ENCODE measurements at places on chromosomes 12 and 14.
A peak's percentile ranks its signal among the peaks of the same experiment; 100 is the strongest.

DNA sequence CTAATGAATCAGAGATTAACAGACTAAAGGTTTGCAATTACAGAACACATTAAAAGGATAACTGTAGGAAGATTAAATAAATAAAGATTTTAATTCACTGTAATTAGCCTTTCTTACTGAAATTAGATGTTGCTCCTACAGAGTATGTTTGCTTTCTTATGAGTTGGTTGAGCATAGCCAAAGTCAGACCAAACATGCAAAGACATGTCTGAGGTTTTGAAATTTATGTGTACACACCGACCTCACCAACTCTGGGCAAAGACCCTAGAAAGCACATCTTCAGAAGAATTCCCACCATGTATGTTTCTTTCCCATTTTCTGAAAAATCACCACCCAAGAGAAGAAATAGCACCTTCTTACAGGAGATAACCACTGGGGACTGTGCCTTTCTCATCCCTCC is 159.2 kb downstream of the PAX9 start:
- no peak for DNase-seq

DNA sequence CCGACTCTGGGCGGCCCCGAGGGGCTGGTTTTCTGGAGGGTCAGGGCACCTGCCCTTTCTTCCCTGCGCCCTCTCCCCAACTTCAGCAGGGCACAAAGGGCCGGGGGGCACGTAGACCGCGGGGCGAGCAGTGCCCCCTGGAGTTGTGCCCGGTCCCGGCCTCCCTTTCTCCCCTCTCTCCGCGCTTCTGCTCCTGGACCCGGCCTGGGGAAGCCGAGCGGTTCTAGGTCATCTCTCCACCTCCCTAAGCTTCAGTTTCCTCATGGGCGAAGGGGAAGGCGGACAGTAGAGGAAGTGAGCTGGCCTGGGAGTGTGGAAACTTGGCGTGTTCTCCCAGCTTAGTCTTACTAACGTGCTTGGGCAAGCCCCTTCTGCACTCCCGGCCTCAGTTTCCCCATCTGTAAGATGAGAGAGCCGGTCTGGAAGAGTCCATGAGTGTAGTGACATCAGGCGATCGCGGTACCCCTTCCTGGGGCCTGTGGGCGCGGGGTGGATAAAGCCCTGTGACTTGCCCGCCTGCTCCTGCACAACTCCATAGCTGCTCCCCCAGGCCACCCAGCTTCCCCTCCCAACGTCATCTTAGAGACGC is 158.6 kb upstream of the PARP11 start:
- DNase-seq, result no peak

DNA sequence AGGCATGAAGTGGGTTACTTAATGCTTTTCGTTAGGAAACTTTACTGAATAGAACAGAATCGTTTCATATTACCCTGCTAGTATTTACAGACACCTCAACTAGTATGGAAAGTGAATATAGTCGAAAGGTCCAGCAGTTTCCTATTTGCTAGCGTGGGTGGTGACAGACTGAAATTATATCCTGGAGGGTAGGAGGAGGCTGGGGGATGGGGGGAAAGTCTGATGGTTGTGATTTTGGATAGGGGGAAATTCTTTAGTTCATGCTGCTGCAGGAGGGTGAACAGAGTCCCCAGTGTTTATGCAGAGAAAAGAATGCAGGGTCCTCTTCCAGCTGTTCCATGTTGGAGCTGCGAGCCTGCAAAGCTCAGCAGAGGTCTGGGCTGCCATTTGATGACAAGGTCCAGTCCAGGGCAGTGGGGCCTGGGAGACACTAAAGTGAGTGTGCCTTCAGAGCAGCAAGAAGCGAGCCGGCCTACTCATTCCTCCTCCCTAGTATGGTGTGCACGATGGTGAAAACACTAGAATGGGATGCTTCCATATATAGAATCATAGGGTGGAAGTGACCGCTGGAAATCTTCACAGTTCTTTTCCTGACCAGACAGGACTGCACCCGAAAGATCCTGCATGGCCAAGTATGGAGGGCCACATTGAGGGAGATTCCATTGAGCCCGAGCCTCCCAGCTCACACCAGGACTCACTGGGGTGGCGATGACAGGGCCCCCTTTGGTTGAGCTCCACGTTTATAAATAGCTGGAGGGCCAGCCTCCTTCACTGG is 2.1 kb downstream of the SAMD4A start:
- peak; percentile 38 for DNase-seq

GRCh38 chr12:22787557-22787956 is 162.6 kb downstream of the ETNK1 start:
- DNase-seq, result no peak

GRCh38 chr12:98812225-98812624 is 167.1 kb downstream of the APAF1 start:
- no peak for DNase-seq

- DNase-seq, result peak; percentile 94
These were observed 598 bp downstream of the KDM2B start for GRCh38 chr12:121579981-121580868.

GRCh38 chr14:68815298-68816182 is 22.7 kb upstream of the ZFP36L1 start:
- DNase-seq, result peak; percentile 54

DNA sequence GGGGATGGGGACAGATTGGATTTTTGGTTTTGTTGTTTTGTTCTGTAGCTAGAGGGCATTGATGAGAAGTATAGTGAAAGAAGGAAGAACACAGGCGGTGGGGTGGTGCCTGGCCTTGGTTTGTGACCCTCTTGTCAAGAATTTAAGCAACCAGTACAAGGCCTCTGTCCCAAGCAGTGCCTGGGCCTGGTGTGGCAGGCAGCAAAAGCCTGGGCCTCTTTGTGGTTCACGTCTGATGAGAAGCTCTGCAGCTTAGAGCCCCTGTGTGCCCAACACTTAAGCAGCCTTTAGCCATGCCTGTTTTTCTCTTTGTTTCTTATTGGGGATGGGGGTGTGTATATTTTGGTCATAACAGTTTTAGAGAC is 98.0 kb downstream of the PPP2R5C start:
- DNase-seq, result no peak

DNA sequence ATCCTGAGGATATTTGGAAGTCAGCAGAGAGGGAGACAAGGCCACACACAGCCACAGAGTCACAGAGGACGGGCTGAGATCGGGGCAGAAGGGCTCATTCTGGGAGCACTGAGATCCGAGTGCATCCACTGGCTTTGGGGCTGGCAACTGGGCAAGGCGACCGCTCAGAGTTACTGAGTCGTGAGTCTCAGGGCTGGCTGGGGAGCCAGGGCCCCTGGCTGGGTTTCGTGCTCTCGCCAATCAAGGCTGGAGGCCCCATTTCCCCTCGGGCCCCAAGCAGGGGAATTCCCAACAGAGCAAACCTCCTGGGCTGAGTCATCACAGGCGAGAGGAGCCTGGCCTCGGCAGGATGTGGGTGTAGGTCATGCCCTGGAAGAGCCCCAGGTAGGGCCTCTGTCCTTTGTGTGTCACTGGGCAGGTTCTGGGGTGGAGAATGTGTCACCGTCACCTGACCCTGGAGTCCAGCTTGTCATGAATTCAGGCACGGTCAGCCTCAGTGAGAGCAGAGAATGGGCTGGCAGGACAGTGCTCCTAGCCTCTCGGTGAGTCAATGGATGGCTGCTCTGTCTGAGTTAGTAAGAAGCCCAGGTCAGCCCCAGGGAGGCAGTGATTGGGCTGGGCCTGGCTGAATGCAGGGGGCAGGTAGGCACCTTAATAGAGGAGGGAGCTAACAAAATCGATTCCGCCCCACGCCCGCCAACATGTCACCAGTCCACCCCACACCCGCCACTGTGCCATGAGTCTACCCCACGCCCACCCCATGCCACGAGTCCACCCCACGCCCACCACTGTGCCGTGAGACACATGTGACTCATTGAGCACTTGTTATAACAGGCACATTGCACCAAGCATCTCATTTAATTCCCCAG is 16.9 kb downstream of the ASB2 start:
- DNase-seq, result no peak

DNA sequence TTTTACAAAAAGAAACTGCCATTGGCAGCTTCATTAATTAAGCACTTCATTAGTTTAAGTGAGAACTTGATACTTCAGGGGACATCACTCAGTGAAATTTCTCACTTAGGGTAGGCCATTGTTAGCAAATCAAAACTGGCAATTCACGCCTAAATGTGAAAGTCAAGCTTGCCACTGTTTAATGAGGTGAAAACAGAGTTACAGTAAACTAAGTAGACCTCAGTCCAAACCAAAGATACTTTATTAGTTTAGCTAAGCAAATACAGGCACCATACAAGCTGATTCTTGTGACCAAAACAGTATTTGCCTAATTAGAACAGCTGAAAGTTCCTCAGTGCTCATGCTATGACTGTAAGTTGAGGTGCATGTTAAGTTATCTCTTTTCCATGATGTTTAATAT is 176.5 kb upstream of the CPNE8 start:
- no peak for DNase-seq

GRCh38 chr14:65299826-65300225 is 112.7 kb upstream of the FUT8 start:
- DNase-seq, result no peak

GRCh38 chr12:12266389-12266872 is 413 bp downstream of the LRP6 start:
- DNase-seq, result no peak

- no peak for DNase-seq
These were observed 486.3 kb downstream of the LRIG3 start for GRCh38 chr12:58433959-58434358.

DNA sequence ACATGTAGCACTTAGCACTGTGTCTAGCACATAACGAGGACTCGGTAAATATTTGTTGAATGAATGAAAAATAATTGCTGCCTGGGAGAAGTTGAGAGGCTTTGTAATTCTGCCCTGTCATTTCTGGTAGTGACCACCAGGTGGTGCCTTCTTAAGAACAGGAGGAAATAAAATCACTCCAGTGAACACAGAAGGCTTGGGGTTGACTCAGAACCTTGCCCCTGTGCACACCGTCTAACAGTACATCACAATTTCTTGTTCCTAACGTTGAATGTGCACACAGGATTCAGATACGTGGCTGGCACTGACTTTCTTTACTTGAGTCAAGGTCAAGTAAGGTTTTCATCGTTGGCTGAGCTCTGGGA is 91.8 kb downstream of the RGS6 start:
- peak; percentile 63 for DNase-seq

GRCh38 chr12:69897744-69898143 is 72.7 kb downstream of the MYRFL start:
- peak; percentile 78 for DNase-seq

DNA sequence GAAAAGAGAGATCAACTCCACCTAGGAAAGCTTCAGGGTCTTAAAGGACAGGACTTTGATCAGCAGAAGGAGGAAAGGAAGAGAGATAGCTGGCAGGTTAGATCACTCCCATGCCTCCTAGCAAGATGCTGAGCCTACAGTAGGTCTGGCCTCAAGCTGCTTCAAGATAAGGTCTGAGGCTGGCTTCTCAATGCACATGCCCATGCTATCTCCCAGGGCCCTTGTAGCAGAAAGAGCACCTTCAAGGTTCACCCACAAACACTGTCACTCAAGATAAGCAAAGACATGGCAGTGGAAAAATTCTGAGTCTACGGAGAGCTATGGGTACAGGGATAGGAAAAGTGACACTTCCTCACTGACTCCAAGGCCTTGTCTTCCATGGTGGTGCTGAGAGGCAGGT is 14.3 kb downstream of the REM2 start:
- DNase-seq, result no peak
